ENCODE measurements at places on chromosomes 11 and 22.
A peak's percentile ranks its signal among the peaks of the same experiment; 100 is the strongest.

DNA sequence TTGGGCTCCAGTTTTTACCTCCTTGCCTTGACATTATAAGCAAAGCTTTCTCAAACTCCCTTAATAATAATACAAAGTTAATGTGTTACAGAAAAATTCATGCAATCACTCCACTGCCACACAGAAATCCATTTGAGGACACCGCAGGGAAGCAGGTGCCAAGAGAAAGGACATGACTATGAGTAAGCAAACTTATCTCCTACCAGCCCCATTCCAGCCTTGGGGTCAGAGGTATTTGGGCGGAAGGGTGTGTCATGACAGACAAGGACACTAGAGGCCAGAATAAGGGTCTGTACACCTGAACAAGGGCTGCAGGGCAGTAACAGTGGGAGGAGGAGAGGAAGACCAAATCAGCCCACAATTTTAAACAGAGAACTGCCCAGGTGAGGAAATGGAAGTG is 5.9 kb downstream of the GNG3 start:
- no peak for DNase-seq

GRCh38 chr11:2804189-2804588 is 81.4 kb downstream of the CDKN1C start:
- DNase-seq = no peak

DNA sequence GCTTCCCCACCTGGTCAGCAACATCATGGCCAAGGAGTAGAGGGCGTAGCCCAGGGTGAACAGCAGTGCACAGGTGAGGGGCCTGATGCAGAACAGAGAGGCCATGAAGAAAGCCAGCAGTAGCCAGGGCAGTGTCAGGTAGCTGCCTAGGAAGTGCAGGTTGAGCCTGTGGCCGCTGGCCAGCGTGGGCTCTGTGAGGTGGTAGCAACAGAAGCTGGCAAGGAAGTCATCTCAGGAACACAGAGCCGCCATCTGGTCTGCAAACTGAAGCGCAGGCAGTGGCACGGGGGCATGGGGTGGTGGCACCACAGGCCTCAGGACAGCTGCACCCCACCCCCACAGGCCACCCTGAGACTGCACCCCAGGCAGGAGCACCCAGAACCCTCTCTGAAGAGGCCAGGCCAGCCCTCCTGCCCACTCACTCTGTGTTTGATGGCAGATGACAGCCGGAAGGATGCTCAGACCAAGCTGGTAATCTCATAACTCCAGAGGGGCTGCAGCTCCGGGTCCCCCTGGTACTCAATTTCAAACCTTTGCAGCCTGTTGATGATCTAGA is 95.3 kb downstream of the MED15 start:
- DNase-seq = no peak

DNA sequence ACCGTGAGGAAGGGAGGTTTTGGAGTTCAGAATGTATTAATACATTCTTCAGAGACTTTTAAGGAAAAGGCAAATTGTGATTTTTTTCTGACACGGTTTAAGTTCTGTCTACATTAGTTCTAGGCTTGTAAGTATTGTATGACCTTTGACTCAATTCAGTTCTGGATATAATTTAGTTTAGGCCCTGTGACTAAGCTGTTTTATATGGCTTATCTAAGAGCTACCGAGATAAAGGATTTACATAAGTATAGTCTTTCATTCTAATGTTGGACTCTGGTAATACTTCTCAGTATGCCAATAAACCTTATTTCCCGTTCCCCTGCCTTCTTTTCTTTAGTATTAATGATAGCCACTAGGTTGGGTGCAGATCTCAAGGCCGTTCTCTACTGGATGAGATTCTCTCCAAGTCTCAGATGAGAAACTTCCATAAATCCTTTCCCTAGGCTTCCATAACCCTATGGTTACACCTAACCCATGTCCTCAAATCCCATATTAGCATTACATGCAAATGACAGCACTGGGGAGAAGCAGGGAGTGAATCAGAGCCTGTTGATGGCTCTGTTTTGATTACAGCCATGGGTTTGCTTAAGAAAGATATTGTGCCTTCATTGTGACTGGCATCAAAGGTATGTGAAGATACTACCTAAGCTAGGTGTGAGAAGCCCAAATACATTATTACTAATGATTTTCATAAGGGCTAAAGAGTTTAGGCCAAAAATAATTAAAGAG is 38.7 kb downstream of the BARX2 start:
- DNase-seq = no peak

GRCh38 chr22:28917747-28918549 is 34.6 kb downstream of the ZNRF3 start:
- no peak for DNase-seq

DNA sequence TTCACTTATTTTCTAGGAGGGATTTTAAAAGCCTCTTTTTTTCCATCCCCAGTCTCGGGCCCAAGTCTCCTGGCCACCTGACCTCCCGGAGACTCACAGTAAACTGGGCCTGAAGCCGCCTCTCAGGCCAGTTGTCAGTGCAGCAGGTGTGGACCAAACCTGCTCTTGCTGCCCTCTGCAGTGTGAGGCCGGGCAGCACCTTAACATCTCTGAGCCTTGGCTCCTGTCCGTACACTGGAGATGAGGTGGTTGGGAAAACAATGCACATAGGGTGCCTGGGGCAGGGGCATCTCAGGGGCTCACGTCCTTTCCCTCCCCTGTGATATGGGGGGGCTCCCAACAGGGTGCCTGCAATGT is 45.1 kb downstream of the PHF21B start:
- no peak for DNase-seq

DNA sequence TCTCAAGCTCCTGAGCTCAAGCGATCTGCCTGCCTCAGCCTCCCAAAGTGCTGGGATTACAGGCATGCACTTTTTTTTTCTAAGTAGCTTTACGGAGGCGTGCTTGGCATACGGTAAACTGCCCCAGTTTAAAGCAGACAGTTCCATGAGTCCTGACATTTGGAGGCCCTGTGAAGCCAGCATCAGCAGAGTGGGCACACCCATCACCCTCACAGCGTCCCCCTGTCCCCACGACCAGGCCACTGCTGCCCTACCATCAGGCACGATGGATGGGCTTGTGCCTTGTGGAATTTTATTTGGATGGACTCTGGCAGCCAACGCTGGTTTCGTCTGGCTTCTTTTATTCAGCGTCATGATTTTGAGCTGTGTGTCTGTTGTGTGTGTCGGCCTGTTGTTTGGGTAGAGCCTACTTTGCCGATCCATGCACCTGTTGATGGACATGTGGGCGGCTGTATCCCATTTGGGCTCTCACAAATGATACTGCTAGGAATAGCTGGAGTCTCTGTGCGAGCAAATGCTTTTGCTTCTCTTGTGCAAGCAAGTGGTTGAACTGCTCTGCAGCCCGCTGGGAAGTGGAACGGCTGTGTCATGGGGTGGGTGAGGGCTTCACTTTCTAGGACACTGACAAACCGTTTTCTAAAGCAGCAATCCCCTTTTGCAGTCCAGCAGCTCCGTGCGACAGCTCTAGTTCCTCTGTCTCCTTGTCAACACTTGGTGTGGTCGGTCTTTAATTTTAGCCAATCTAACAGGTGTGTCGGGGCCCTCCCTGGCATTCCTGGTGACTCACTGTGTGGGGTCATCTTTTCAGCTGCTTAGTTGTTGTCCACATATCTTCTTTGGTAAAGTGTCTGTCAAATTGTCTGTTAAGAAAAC is 23.8 kb downstream of the KCNQ1 start:
- no peak for DNase-seq

- DNase-seq = no peak
Observed at GRCh38 chr11:134862587-134863195, 450.6 kb upstream of the B3GAT1 start.

DNA sequence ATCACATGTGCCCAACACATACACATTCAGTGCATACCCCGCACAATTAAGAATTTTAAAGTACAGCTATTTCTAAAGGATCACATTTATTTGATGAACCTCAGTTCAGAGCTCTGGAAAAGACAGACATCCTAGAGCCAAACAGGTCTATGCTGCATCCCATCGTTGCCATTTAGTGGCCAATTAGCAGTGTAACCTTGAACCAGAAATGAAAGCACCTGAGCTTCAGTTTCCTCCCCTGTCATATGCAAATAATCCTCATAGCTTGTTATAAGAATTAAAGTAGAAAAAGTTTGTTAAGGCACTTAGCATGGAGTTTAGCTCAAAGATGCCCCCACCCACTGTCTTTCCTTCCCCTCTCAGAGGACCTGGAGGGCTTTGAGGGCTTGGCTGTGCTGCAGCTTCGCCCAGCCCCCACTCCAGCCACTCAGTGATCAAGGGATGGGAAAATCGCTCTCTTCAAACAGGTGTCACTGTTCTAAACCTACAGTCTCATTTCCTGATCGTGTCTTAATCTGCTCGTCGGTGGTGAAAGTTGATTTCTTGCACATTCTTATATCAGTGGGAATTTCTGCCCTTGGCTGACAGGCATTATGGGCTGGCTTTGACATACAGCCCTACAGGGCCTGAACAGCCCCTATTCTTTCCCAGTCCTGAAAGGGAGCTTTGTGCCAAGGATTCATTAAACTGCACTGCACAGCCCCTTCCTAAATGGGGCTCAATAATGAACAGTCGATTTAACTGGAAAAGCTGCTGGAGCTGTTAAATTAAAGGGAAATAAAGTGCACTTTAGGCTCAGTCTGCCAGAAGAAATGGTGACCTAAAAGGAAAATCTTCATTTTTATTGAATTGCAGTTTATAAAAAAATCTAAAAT is 23.3 kb upstream of the FAM181B start:
- no peak for DNase-seq

DNA sequence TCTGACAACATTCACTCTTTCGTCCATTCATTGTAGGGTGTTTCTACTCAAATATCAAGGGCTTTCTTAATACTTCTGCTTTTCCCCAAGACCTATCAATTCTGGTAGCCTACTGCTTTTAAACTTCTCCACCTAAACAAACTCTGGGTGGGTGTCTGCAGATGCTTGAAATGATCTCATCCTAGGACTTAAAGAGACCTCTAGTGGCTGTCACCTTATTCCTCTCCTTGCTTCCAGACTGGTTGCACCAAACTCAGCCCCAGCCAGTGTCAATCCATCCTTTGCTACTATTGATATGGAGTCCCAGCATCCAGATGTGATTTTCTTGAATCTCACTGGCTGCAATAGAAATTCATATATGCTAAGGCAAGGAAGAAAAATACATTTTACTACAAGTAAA is 274.7 kb downstream of the NXPE2 start:
- no peak for DNase-seq

DNA sequence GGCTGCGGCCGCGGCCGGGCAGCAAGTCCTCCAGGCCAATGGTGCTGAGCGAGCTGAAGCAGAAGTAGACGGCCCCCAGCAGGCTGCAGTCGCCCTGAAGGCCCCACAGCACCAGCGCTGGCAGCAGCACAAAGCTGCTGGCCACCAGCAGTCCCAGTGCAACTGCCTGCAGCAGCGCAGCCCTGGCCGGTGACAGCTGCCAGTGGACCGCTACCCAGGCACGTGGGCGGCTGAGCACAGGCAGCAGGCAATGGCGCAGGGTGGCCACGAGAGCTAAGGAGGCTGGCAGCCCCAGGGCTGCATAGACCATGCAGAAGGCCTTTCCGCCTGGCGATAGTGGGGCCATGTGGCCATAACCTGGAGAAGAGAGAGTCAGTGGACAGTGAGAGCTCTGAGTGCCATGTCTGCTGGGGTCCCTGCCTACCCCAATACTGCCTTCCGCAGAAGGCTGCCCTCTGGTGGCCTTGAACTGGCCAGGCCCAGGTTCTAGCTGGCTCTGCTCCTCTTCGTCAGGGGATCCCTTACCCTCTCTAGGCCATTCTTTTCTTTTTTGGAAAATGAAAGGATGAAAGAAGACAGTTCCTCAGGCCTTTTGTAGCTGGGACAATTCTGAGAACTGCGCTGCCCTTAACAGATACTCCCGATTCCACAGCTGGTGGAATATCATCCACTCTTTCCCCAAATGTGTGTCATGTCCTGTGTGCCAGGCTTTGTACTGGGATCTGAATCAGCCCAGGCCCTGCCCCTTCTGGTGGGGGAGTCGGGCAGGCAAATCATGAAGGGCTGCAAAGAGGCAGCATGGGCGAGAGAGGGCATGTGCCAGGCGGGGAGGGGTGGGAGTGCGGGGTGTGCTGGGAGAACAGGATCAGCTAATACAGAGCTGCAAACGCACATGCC is 1.8 kb downstream of the KCNK7 start:
- DNase-seq = peak; percentile 61

GRCh38 chr11:67337257-67337656 is 16.1 kb downstream of the POLD4 start:
- no peak for DNase-seq

GRCh38 chr11:68120273-68121066 is 718 bp downstream of the CHKA start:
- DNase-seq = peak; percentile 41

- DNase-seq = peak; percentile 95
Observed at GRCh38 chr11:57712256-57713150, at the start of gene TMX2. Gene TMX2 (plus strand): TSS chr11:57712593. CDS start chr11:57712619, 26 bp downstream.

Data from CD4-positive, alpha-beta T cell treated with Interleukin-10 for 1 hour (primary cell).